Bone marrow (tissue), 2 donors: ENCODE measurements at places on chromosomes 2 and 18.

DNA sequence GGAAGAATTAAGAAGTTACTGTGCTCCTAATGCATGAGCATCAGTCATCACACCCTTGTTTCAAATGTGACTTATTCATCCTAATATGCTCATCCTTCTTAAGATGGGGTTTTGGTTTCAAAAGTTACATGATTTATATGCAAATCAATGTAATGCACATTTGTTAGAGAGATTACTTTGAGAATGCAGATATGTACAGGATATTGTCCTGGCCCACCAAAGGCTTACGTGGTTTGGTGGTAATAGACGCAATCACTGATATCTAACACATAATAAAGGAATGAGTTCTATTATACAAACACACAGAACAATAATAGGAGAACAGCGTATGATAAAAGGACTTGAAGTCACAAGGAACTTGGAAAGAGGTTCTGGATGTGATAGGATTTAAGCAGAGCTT lies 11.1 kb upstream of the COL5A2 start:
- DNase-seq, result no peak

- DNase-seq, result no peak
Measured at GRCh38 chr18:7224198-7224597, 6.7 kb upstream of the LRRC30 start.

DNA sequence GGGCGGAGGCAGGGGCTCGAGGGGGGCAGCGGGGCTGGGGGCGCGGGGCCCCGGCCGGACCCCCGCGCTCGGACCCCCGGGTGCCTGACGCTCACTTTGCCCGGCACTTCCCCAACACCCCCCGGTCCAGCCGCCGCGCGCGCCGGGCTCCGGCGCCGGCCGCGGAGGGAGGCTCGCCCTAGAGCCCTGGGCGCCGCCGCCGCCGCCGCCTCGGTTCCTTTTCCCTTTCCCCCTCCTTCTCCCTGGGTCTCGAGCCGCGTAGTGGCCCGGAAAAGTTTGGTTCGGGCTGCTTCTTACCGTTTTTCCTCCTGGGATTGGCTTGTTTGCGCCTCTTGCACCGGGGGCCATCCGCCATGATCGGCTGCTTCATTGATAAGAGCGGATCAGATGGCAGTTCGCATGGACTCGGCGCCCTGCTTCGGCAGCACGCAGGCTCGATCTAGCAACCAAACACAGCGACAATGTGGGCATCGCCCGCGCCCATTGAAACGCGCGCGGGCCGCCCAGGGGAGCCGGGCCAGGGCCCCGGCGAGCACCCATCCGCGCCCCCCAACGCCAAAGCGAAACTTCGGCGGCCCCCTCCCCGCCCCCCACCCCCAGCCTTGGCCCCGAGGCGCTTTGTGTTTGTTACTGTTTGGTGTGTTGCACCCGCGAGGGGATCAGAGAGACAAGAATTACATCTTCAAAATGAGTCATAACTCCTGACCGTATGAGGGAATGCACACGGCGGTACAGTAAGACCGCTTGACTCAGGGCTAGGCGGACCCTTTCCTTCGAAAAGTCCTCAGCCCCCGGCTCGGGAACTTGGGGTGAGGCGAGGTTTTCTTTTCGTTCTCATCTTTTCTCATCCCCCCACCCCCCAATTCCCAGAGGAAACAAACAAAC lies 2.7 kb downstream of the ZEB2 start:
- DNase-seq, result peak; percentile 87

DNA sequence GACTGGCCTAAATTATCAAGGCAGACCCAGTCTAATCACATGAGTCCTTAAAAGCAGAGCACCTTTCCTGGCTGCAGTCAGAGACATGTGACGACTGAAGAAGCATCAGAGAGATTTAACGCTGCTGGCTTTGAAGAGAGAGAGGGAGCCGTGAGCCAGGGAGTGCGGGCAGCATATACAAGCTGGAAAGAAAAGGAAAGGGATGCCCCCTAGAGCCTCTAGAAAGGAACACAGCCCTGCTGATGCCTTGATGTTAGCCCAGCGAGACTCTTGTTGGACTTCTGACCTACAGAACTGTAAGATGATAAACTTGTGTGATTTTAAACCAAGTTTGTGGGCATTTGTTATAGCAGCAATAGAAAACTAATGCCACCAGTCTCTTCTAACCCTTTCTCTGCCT lies 58.1 kb downstream of the HEATR5B start:
- DNase-seq, result no peak

GRCh38 chr2:149235816-149236375 lies 94.5 kb upstream of the LYPD6 start:
- DNase-seq, result no peak

DNA sequence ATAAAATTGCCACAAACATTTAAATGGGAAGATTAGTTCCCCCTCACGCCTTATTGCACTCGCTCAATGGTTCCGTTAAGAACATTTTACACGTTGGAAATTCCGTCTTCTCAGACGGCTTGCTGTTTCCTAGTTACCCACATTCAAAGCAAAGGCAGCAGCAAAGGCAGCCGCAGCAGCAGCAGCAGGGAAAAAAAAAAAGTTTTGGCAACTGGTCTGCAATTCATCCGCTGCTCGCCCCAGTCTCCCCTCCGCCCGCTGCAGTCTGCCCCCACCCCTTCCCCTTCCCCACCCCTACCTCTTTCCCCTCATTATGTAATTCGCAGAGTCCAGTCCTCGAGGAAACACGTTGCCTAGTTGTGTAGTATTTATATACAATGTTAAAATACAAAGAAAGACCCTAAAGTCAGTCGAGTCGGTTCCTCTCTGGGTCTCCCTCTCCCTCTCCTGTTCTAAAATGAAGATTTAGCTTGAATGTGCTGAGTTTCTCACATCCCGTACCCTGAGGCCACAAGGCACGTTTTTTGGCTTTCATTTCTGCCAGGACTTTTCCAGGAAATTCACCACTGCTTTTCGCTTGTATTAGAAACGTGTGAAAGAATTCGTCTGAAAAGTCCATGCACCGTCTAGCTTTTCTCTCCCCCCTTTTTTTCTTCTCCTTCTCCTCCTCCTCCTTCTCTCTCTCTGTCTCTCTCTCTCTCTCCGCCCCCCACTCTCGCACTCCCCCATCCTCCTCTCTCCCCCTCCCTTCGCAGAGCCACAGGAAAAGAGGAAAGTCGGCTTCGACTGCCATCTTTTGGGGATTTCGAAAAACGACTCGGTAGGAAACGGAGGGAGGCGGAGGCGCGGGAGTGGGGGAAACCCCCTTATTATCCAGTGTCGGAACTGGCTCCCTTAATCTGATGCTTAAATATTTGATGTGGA lies 140.0 kb downstream of the MEIS1 start:
- peak; percentile 40 for DNase-seq
